ENCODE measurements at places on chromosomes 6 and 20.

DNA sequence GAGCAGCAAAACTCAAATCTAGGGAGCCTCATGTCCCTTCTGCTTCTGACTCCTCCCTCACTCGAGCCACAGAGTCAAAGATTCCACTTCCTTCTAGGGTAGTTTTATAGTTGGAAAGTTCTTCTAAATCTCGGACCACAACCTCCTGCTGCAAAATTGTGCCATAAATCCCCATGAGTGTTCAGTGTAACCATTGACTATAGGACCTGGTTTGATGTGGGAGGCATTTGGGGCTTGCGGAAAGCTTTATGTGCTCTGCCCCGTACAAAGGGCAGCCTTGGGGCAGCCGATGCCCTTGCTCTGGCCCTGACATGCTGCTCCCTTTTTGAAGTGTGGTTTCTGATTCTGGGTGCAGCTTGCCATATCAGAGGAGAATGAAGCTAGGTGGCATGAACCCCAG, 43.6 kb upstream of the IER3 start:
- peak; percentile 92 for DNase-seq

GRCh38 chr6:104349191-104349590, 510.5 kb downstream of the HACE1 start:
- no peak for DNase-seq

GRCh38 chr20:8535403-8536261, 403.6 kb downstream of the PLCB1 start:
- no peak for DNase-seq

GRCh38 chr20:37574199-37574890, 46.7 kb upstream of the BLCAP start:
- no peak for DNase-seq

DNA sequence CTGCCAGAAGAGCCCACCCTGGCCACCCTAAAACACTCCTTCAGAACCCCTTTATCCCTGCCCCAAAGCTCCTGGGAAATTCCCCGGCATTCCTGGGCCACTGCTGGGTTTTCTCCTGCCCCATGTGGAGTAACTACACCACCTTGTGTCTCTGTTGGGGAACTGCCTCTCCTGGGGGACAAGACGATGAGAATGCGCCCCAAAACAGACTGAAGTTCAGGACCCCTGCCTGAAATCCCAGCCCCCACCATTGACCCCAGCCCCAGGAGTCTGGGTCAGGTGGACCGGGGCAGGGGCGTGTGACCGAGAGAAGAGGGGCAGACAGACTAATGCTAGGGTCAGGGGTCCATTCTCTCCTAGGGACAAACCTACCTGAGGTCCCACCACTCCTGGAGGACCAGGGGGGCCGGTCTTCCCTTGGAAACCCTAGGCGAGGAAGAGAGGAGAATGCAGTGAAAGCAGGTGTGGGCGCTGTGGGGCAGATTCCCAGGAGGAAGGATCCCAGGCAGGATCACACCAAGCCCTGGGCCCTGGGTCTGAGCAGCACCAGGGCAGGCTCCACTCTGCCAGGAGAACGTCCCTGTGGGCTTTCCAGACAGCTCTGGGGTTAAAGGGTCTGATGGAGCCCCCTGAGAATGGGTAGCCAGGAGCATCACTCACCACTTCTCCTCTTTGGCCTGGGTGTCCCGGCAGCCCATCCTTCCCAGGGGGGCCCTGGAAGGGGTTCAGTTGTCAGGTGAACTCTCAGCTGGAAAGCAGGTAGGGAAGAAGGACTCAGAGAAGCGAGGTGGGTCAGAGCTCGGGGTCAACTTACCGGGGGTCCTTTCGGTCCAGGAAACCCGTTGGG, 19.4 kb downstream of the COL11A2 start:
- DNase-seq = peak; percentile 20

DNA sequence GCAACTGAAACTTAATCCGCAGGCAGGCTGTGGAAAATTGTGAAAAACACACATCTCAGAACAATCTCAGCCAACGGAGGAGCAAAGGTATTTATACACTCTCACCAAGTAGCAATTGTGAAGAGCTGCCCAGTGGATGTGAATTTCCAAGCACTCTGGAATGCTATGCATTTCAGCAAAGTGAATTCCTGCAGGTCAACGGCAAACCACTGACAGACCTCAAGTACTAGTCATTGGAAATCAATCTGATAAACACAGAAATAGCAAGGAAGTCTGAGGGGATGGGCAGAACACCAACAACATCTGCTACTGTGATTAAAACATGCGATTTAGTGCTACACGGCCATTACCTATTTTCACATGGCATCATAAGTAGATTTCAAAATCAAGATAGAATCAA, 429.1 kb downstream of the HTR1B start:
- peak; percentile 95 for DNase-seq

DNA sequence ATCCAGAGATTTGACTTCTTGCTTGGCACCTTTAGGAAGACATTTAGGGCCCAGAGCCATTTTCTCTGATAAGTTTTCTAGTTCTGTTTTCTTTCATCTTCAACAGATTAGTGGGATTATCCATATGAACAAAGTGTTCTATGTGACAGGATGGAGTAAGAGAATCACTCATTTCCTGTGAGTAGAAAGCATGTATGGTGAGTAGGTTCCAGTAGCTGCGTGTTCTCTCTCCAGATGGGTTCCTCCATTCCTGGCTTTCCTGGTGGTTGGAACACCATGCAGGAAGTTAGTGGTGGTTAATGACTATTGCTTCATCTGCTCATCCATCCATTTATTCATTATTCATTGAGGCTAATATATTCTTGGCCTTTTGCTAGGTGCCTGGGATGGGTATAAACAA, 54.0 kb downstream of the EFCAB8 start:
- DNase-seq = peak; percentile 37

DNA sequence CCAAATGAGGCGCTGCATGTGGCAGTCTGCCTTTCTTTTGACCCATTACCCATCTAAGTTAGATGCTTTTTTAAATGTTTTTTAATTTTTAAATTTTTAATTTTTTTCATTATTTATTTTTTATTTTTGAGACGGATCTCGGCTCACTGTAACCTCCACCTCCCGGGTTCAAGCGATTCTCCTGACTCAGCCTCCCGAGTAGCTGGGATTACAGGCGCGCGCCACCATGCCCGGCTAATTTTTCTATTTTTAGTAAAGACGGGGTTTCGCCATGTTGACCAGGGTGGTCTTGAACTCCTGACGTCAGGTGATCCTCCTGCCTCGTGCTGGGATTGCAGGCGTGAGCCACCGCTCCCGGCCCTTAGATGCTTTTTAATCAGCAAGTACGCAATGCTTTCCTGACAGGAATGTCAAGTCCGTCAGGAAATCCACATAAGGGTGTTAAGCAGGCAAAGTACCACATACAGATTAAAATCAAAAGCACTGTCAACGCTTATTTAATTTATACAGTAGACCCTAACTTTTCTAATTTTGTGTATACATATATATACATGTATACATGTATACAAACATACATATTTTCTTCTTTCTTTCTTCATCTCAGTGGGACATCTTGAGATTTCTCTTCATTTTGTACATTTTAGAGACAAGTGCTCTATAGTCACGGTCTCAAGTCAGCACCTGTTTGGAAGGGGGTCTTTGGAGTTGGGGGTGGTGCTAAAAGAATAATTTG, 995 bp upstream of the GSTA4 start:
- DNase-seq = peak; percentile 89

- peak; percentile 55 for DNase-seq
These were observed 35.3 kb downstream of the DUSP22 start for GRCh38 chr6:327538-328116.

GRCh38 chr6:1536526-1537429, 72.9 kb upstream of the FOXC1 start:
- no peak for DNase-seq

DNA sequence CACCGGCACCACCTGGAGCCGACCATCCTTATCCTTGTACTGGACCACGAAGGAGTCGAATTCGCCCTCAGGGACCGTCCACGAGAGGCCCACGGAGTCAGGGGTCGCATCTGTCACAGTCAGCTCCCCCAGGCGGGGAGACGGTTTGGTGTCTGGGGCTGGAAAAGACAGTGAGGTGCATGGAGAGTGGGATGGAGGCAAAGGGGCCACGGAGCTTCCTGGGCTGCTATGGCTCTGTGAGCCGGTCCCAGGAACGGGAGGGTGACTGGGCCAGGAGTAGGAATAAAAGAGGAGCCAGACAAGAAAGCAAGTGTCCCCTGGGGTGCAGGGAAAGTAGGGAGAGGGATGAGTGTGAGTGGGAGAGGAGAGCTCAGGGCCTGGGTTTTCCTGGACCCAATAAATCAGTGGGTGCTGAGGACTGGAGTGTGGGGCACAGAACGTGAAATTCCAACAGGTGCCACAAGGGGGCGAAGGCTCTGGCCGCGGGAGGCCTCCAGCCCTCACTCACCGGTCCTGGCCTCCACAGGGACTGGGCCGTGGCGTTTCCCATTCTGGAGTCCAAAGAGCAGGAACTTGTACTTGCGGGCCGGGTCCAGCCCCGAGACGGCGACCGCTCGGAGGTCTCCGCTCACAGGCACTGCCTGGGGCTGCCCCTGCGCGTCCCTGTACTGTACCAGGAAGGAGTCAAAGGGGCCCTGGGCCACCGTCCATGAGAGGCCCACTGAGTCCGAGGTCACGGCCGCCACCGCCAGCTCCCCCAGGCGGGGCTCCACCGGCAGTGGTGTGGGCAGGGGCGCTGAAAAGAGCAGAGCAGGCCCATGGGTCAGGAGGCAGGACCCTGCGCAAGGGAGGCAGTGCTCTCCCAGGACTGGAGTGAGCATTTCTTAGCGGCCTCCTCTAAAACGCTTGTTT, 9.9 kb downstream of the CYP21A2 start:
- DNase-seq = peak; percentile 31
